ENCODE measurements at places on chromosomes 3 and 15.

GRCh38 chr3:17342119-17342518 lies 400.3 kb downstream of the TBC1D5 start:
- no peak for DNase-seq

- DNase-seq, result no peak
Measured at GRCh38 chr3:99856437-99857220, 39.0 kb downstream of the CMSS1 start.

- no peak for DNase-seq
Measured at GRCh38 chr3:24023197-24023596, 78.1 kb downstream of the NR1D2 start.

GRCh38 chr3:189952272-189952671 lies 168.4 kb downstream of the P3H2 start:
- no peak for DNase-seq

- DNase-seq, result no peak
Measured at GRCh38 chr3:119613201-119613600, 15.5 kb downstream of the PLA1A start.

Data from stimulated activated CD4-positive, alpha-beta T cell treated with anti-CD3 and anti-CD28 coated beads, Interleukin-2, amount 100 ng/mL, for 24 hours (primary cell).